ENCODE measurements at places on chromosomes 13 and 19.

DNA sequence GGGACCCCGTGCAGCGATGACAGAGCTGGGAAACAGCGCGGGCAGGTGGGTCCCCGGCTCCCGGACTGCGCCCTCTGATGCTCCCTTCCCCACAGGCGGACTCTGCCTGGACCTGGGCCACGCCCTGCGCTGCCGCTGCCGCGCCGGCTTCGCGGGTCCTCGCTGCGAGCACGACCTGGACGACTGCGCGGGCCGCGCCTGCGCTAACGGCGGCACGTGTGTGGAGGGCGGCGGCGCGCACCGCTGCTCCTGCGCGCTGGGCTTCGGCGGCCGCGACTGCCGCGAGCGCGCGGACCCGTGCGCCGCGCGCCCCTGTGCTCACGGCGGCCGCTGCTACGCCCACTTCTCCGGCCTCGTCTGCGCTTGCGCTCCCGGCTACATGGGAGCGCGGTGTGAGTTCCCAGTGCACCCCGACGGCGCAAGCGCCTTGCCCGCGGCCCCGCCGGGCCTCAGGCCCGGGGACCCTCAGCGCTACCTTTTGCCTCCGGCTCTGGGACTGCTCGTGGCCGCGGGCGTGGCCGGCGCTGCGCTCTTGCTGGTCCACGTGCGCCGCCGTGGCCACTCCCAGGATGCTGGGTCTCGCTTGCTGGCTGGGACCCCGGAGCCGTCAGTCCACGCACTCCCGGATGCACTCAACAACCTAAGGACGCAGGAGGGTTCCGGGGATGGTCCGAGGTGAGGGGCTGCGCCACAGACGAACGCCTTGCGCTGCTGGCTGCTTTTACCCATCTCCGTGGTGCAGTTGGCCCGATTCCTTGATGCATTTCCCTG lies 7.8 kb upstream of the SELENOV start:
- DNase-seq, result peak; percentile 66

DNA sequence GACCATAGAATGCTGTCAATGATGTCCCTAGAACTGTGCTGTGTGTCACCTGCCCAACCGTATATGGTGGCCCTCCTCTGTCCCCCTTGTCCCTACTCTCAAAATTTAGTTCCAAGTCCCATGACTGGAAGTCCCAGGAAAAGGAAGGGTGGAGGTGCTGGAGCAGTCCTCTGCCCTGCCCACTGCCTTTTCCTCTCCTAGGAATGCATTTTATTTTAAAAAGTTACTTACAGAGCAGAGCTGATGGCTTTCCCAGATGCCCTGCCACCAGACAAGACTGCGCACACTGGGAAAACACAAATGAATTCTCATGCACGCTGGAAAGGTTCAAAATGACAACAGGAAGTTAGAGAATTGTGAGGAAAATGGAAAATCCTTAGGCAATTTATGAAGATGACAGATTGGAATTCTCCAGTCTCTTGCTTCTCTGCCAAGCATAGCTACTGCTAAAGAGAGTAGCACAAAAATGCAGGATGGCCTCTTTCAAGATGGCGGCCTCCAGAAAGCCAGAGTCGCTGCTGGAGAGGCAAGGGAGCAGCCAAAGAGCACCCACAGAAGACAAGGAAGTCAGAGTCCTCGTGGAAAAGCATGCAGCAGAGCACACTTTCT lies 117.1 kb upstream of the TSC22D1 start:
- DNase-seq, result no peak

DNA sequence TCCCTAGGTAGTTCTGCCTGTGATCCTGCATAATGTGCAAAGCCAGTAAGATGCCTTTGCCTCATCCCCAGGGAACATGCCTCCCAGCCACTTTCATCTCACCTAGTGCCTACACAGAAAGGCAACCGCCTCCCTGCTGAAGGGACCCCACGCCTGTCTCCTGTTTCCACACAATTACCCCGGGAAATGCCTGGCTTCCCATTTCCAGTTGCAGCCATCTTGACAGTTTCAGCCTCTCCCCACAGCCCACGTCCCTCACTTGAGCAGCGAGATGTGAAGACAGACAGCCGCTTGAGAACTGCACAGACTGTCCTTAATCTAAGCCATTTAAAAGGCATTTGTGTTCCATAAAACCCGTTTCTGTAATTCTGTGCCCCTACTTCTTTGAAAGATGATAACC lies 4.7 kb upstream of the UQCRFS1 start:
- no peak for DNase-seq

DNA sequence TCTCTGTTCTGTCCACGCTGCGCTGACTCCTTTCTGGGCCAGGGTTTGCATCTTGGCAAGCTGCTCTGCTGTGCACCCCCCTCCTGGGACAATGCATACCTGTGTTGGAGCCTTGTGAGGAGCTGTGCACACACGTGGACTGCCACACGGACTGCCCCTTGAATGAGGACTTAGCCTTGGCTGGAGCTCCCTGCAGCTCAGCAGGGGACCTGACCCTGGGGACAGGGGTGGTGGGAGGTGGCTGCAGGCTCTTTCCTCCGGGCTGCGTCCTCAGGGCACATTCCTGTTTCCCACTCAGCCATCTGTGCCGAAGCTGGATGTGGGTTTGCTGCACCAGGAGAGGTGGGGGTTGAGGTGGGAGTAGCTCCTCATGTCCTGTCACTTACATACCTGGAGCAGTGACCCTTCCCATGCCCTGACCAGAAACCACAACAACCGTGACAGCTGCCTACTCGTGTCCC lies 8.2 kb downstream of the RAB11B start:
- DNase-seq, result no peak

GRCh38 chr19:51024924-51025323 lies 1.5 kb downstream of the KLK11 start:
- no peak for DNase-seq

- DNase-seq, result no peak
Observed at GRCh38 chr19:8370176-8371010, 6.4 kb downstream of the ANGPTL4 start.

DNA sequence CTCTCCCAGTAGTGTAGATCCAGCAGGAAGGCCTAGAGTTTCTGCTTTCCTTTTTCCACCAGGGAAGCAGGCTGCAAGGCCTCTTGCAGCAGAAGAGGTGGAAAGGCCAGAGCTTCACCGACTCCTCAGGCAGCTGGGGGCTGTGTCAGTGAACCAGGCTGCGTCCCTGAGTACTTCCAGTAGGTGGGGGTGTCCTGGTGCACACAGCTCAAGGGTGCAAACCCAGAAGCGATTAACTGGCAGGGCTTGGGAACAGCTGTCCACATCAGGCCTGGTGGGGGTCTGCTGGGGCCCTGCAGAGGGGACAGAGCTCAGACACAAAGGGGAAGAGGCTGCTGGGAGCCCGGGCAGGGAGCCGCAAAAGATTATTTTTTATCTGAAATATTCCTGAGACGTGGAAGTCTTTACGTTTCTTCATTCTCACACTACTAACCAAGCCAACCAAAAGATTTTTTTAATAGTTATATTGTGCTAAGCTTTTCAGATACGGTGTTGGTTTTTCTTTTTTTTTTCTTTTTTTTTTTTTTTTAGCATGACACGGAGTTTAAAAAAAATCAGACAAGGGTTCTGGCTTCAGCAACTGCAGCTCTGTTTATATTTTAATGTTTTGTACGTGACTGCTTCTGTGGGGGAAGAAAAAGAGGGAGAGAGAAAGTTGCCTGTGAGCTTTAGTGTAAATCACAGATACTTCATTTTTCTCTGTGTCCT lies 11.0 kb downstream of the TSHZ3 start:
- no peak for DNase-seq

GRCh38 chr13:27667946-27668345 lies 46.3 kb downstream of the POLR1D start:
- no peak for DNase-seq

DNA sequence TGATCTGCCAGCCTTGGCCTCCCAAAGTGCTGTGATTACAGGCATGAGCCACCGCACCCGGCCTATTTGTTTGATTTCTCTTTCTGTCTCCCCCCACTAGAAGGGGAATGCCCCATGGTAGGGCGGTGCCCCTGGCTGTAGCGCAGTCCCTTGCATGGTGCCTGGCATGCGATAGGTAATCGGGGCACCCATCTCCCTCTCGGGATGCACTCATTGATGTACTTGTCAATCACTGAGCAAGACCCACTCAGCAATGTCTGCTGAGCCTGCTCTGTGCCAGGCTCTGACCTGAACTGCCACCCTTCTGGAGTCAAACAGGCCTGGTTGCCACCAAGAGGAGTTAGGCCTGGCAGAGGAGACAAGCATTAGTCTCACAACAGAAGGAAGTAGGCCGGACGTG lies 19.8 kb downstream of the DNM2 start:
- no peak for DNase-seq

GRCh38 chr19:48362716-48363499 lies 832 bp downstream of the TMEM143 start:
- DNase-seq, result peak; percentile 88

DNA sequence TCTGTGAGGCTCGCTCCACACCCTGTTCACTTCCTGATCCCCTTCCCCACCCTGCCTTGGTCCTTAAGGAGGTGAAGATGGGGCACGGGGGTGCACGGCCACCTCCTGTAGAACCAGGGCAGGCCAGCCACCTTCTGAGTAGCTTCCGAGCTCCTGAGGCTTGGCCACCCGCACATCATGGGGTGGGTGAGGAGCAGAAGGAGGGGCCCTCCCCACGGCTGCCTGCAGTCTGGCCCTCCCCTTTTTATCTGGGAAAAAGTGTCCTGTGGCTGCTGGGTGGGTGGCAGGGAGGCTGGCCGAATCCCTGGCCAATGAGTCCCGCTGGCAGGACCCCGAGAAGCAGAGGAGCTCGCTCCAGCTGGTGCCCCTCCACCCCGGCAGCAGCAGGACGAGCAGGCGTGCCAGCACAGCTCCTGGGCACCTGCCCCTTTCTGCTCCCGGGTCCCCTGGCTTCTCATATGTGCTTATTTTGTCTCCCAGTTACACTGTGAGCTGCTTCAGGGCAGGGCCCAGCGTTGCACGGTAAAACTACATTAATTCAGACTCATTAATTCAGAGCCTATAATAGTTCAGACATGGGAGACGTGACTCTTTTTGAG lies 135.0 kb downstream of the KDM4B start:
- DNase-seq, result no peak

- DNase-seq, result peak; percentile 48
Observed at GRCh38 chr19:50794876-50795663, 4.9 kb downstream of the ACP4 start.

DNA sequence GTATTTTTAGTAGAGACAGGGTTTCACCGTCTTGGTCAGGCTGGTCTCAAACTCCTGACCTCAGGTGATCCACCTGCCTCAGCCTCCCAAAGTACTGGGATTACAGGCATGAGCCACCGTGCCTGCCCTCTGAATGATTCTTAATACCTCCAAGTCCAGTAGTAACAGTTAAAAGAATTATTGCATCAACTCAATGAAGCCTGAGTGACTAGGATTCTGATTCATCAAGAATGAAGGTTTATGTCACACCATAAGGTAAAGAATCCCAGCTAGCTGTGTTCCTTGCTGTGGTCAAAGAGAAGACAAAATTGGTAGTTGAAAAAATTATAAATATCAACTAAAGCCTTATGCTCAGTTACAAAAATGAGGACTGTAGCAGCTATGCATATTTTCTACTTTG lies 81.2 kb upstream of the ABCC4 start:
- no peak for DNase-seq

DNA sequence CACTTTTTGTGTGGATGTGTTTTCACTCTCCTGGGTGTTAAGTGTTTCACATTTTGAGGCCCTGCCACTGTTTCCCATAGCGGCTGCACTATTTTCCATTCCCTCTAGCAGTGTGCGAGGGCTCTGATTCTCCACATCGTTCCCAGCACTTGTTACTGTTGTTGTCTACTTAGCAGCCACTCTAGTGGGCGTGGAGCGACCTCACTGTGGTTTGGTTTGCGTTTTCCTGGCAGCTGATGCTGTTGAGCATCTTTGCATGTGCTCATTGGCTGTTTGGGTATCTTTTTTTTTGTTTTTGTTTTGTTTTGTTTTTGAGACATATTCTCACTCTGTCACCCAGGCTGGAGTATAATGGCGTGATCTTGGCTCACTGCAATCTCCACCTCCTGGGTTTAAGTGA lies 14.4 kb downstream of the NAXD start:
- no peak for DNase-seq

GRCh38 chr19:29528946-29529645 lies 3.3 kb downstream of the VSTM2B start:
- no peak for DNase-seq

Measured in stimulated activated CD4-positive, alpha-beta T cell treated with anti-CD3 and anti-CD28 coated beads, Interleukin-4, amount 100 ng/mL, for 1 hour (primary cell).